Activated CD8-positive, alpha-beta memory T cell treated with anti-CD3 and anti-CD28 coated beads for 24 hours (primary cell): ENCODE measurements at places on chromosomes 13 and 19.
A peak's percentile ranks its signal among the peaks of the same experiment; 100 is the strongest.

DNA sequence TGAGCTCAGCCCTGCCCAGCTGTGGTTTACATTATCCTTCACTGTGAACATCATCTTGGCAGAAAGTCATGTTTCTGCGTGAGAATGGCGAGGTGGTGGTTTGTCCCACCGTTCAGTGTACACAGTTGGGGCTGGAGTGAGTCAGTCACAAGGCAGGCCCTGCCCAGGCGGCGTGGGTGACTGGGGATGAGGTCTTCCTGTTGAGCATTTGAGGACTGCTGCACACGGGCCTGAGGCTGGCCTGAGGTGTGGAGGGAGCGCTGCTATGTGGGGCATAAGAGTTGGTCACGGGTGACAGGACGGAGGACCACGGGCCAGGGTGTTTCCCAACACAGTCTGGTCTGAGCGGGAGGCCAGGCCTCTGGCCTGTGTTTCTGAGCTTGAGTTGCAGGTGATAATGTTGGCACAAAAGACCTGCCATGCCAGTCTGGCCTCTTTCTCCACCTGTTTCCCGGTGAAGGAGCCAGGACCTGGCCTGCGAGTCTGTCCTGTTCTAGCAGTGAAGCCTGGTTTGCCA, 13.4 kb upstream of the C19orf33 start:
- no peak for DNase-seq

- no peak for DNase-seq
These were observed 197.0 kb downstream of the MZT1 start for GRCh38 chr13:72530471-72530870.

GRCh38 chr13:114025714-114026431, 52.0 kb upstream of the C13orf46 start:
- no peak for DNase-seq

DNA sequence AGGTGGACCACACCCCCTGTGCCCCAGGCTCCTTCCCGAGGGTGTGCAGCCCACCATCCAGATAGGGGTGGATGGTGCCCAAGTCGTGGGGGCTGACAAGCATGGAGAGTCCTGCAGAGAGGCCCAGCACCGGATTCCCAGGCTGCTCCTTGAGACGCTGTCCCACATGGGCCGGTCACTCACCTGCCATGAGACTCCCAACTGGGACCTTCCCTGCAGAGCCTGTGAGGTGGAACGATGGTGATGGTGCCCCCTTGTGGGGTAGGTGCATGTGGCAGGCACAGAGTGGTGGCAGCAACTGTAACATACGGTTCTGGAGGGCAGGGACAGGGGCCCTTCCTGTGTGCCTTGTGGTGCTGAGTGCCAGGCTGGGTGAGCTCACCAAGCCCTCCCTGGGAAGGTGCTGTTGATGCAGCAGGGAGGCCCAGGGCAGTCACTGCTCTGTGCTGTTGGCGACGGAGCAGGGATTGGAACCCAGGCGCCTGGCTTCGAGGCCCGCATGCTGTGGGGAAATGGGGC, 33.1 kb downstream of the PPP1R37 start:
- peak; percentile 86 for DNase-seq

DNA sequence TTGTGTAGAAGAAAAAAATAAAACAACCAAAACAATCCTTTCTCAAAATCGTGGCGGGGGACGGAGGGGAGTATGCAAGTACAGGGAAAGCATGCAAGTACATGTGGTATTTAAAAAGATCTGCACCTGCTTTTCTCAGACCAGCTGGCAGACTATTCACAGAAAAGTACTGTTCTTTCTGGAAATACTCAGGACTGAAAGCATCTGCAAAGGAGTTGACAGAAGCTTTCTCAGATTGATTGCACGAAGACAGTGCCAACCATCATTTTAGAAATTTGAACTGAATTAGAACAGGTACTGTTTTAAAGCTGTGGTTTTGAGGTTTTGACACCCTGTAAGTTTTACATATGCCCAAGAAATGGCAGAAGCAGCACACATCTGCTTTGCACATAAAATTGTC, 19.8 kb upstream of the PCDH8 start:
- DNase-seq, result no peak

DNA sequence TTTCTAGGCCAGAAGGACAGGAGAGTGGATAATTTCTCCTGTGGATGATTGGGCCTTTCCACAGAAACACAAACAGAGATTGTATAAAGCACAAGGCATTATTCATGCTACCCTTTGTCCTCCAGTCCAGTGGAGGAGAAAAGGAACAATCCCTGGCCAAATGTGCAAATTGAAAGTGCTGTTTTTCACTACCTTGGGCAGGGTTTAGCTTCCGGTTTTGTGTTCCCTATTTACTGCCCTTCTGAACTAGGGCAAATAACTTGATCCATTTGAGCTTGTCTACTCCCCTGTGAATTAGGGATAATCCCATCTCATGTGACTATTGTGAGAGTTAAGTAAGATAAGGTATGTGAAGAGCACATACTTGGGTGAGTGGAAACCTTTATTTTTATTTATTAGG, 13.3 kb downstream of the PDX1 start:
- DNase-seq, result no peak

- no peak for DNase-seq
These were observed 7.3 kb downstream of the IRS2 start for GRCh38 chr13:109779074-109779473.

DNA sequence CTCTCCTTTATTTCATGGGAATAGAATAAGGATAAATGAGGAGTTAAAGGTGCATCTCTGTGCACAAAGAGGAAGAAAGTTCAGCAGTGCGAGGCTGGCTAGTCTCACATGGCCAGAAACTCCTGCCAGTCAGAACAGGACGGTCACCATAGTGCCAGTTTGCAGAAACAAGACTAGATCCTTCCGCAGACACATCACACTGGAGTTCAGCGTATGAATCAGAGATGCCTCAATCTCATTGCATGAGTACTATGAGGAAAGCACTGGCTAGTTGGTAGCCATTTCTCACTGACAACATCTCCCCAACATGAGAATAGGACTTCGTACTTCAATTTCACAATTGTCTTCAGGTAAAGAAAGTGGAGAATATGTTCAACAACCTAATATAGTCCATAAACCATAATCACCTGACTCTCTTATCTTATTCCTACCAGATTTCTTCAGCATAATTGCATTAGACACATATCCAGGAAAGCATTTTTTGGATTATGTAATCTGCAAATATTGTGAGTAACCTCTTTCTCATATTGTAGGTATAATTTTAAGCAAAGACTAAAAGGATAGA, 34.9 kb downstream of the RXFP2 start:
- no peak for DNase-seq
